NCI-H1105 treated with DMSO at 0.1 percent for 48 hours (cell line): ENCODE measurements at places on chromosomes 1 and 21.

GRCh38 chr1:101739146-101739545, 257.6 kb downstream of the OLFM3 start:
- DNase-seq: no peak

DNA sequence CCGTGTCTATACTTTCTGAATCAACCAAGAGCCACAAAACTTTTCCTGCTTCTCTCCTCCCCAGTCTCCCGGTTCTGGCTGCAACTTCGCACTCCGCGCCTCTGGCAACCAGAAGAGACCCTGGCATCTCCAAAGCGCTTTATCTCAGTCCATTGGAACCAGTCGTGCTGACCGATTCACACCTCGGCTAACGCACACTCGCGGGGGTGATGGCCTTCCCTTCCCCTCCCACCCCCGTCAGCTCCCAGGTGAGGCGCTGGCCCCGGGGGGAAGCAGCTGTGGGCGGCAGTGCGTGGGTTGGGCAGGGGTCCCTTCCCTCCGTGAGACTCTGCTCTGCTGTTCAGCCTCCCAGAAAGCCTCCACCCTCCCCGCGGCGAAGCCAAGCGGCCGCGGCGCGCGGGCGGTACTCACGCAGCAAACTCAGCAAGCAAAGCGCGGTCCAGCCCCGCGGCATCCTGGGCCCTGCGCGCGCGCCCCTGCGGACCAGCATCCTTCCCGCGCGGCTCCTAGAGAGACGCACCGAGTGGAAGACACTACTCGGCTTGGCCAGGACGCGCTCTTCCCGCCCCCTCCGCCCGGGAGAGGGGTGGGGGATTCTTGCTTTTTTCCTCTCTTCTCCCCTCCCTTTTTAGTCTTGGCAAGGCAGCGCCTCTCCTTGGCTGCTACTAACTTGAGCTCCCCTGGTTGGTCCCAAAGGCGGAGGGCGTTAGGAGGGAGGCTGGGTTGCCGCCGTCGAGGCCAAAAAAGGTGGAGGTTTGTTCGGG, at the start of gene CD34:
Gene CD34, minus strand, starts transcription at position 535 of the 764 bp plus-strand sequence. Its CDS starts 45 bp downstream, at position 490.
- DNase-seq: peak; percentile 41

DNA sequence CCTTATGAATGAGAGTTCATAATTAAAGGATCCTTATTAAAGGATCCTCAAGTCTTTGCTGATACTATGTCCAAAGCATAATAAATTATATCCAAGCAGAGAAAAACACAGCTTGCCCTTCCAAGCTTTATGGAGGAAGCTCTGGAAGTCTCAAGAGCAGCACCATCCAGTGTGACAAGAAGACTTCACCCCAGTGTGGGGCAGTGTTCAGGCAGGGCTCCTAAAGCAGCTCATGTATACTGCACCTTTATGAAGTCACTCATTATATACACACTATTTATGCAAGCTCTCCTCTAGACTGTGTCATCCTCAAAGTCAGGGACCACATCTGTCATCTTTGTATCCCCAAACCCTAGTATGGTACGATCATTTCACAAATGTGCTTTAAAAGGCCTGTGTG, 11.9 kb upstream of the CCN1 start:
- no peak for DNase-seq

GRCh38 chr1:185857442-185857841, 123.3 kb downstream of the HMCN1 start:
- DNase-seq: no peak

GRCh38 chr1:230376296-230376695, 49.8 kb downstream of the PGBD5 start:
- DNase-seq: no peak

DNA sequence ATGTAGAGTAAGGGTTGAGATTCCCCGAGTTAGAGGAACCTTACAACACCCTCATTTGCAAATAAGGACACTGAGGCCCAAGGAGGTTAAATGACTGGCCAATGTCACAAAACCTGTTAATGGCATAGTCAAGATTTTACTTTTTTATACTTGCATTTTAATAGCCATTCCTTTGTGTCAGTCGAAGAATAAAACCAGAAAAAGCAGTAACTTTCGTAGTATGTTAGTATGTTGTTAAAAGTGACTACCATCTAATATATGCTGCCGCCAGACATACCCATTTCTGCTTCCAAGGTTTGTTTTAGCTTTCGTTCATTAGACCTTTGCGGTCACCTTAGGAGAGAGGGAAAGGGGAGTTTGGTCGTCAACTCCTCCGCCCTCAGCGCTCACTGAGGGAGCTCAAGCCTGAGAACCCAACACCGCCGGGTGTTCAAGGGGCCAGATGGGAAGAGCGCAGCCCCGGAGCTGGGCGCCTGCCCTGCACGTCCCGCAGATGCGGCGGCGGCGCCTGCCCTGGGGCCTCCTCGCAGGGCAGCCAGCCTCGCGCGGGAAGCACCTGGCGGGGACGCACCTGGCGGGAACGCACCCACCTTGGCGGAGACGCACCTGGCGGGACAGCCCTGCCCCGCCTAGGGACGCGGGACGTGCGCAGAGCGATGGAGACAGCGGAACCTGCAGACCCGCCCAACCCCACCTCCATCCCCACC, 466 bp downstream of the VPS26C start:
- DNase-seq: peak; percentile 77

- DNase-seq: no peak
Measured at GRCh38 chr1:224331326-224331725, 1.4 kb upstream of the NVL start.

DNA sequence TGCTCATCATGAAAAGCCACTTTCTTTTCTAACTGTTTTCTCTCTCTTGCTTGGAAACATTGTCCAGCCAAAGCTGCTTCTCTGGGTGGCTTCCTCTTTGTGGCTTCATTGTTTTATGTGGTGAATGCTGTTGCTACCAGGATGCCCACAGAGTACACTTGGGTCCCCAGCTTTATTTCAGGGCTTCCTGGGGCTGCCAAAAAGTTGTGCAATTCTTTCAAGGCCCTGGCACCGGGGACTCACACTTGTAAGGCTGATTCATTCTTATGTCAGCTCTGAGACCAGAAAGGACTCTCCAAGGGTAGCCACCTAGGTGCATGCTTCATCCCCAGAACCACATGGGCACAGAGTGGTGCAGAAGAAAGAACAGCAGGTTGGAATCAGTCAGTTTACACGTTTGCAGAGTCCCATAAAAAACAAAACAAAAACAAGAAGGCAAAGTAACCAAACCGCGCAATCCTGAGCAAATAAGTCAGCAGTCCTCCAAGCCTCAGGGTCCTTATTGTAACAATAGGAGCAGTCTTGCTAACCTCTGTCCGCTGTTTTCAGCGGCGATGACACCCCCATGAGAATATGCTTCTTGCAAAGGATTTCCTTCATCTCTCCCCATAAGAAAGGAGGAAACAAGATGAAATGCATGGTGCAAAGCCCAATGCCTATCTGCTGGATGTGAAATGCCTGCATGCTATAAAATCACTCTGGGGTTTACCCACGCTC, 89.9 kb upstream of the SSX2IP start:
- DNase-seq: no peak

DNA sequence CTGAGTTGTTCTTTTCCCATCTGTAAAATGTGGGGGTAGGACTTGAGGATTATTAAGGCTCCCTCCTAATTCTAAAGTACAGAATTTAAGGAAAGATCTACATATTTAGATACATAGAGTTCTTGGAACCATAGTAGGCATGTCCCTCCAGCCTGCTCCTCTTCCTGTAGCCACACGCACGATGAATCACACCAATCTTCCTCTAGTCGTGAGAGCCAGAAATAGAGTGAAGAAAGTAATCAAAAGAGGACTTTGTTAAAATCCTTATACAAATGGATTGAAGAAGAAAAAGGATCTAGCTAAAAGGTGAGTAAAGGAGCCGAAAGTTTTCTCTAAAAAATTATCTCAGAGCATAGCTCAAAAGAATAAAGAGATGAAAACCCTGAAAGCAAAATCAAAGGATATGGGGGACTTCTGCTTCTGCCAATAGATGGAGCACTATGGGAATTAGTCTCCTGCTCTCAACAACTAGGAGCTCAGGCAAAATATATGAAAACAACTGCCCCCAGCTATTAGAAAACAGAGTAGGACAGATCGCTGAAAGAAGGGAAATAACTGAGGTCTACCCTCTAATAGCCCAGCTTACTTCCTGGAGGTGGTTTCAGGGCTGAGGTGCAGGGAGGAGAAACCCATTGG, 8.5 kb downstream of the C1orf141 start:
- no peak for DNase-seq

DNA sequence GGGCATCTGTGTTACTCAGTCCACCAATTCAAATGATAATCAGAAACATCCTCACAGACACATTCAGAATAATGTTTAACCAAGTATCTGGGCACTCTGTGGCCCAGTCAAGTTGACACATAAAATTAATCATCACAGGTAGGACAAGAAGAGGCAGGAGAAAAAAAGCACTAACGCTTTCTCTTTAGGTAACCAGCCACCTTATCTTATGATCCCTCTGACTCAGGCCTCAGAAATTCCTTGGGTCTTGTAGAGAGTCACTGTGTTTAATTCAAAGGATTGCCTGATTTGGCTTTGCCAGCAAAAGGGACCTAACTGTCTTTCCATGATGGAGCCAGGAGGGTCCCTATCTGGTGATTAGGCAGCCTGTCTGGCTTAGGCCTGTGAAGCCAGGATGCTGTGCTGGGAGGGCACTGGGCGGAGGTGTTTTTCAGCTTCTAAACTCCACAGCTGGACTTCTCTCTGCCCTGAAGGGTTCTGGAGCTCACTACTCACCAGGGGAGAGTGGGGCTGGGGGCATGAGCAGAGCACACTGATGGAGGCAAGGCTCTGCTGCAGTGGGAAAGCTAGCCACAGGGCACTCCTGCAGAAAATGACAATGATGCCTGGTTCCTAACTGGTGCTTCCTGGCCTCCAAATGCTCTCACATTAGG, 36.4 kb upstream of the STUM start:
- DNase-seq: no peak

- peak; percentile 99 for DNase-seq
Measured at GRCh38 chr1:187261637-187262036, 432.9 kb downstream of the PLA2G4A start.

GRCh38 chr1:36284517-36284916, 21.7 kb upstream of the SH3D21 start:
- no peak for DNase-seq

GRCh38 chr1:17544776-17545350, 5.4 kb downstream of the ARHGEF10L start:
- DNase-seq: no peak
